ENCODE measurements at places on chromosomes 16 and 17.

DNA sequence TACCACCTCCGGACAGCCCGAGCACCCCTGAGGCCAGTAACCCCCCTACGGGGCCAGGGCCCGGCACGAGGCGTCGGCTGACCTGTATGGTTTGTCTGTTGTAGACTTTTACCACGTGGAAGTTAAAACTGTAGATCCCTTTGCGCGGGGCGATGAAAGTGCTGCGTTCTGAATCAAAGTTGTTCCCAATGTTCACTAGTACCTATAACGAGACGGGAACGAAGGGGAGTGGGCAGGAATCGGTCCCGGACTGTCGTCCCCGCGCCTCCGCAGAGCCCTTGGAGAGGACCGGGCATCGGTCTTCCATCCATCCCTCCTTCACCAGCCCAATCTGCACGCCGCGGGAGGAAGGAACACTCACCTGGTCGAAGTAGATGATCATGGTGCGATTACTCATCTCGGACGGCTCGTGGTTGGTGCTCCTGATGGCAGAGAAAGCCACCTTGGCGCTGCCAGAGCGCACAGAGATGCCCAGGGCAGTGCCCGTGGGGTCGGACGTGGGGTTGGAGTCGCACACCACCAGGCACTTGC, 732 bp downstream of the CBLN1 start:
- no peak for DNase-seq

GRCh38 chr17:65078441-65079160, 22.1 kb upstream of the GNA13 start:
- no peak for DNase-seq

DNA sequence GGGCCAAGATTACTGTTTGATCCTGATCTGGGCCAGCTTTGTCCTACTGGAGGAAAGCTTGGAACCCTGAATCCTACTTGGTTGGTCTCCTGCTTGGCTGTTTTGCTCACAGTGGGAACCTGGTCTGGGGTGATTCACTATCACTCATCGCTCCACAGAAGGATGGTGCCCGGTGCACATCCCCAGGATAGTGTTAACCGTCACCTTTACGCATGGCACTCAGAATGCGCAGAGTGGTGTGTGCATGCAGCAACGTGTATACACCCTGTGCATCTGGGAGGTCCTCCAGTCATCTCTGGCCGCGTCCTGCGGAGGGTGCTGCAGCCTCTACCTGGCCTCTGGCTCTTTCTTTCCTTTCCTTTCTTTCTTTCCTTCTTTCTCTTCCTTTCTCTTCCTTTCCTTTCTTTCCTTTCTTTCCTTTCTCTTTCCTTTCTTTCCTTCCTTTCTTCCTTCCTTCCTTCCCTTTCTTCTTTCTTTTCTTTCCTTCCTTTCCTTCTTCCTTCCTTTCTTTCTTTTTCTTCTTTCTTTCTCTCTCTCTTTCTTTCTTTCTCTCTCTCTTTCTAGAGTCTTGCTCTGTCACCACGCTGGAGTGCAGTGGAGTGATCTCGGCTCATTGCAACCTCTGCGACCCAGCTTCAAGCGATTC, 13.1 kb downstream of the SOCS3 start:
- no peak for DNase-seq

DNA sequence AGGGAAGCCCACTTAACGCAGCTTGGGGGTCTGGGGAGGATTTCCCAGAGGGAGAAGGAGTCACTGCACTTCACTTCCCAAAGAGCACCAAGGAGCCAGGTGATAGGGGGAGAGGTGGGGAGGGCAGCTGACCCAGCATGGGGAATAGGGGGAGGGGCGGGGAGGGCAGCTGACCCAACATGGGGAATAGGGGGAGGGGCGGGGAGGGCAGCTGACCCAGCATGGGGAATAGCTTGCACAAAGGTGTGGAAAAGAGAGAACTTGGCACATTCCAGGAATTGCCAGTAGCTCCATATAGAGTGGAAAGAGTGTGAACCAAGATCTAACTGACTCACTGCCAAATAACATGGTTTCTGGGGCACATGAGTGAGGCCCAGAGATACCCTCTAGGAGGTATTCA, 110.3 kb downstream of the CCT6B start:
- DNase-seq = no peak

DNA sequence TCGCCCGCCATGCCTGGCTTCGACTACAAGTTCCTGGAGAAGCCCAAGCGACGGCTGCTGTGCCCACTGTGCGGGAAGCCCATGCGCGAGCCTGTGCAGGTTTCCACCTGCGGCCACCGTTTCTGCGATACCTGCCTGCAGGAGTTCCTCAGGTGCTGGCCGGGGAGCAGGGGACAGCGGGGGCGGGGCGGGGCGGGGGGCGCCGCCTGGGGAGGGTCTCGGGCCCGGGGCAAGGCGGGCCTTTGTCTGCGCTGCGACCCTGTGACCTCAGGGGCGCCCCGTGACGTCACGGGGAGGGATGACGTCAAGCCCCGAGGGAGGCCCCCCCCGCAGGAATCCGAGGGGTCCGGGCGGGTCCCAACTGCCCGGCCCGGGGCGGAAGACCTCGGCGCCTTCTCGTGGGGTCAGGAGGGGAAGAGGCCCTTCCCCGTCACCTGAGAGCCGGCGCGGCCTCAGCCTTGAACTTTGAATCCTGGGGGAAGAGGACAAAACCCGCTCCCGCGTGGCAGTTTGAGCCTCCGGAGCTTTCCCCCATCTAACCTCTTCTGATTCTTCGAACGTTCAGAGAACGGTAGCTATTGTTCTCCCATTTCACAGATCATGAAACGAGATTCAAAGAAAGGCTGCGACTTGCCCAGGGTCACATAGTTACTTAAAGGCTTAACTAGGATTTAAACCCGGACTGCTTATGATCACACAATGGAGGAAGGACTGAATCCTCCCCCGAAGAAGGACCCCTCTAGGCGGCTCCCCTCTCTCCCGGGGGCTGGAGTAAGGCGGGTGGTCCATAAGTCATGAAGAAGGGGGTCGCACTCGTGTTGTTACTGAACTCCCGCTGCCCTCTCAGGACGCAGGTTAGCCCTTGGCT, 527 bp downstream of the TRAF4 start:
- DNase-seq = no peak

DNA sequence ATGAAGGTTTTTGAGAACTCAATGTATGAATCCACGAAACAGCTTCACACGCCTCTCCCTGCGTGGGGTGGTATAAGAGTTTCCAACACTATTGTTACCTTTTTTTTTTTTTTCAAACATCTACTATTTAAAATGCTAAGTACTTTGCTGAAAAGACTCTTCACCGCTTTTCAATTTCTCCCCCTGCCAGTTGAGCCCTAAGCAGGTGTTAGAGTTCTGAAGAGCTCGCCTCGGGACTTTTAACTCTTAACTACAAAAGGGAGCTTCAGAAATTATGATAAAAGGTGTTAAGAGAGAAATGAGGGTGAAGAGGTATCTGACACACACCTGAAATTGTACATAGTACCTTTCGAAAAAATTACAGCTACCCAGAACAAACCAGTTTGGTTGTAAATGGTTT, 20.9 kb upstream of the PSMD7 start:
- DNase-seq = no peak

- no peak for DNase-seq
These were observed 14.9 kb upstream of the RBFOX3 start for GRCh38 chr17:79625706-79626105.

All from thoracic aorta (tissue), 2 donors.